Erythroblast (primary cell): ENCODE measurements at places on chromosomes 16 and 17.

GRCh38 chr16:20901068-20901435, 481 bp downstream of the LYRM1 start:
- DNase-seq: no peak

DNA sequence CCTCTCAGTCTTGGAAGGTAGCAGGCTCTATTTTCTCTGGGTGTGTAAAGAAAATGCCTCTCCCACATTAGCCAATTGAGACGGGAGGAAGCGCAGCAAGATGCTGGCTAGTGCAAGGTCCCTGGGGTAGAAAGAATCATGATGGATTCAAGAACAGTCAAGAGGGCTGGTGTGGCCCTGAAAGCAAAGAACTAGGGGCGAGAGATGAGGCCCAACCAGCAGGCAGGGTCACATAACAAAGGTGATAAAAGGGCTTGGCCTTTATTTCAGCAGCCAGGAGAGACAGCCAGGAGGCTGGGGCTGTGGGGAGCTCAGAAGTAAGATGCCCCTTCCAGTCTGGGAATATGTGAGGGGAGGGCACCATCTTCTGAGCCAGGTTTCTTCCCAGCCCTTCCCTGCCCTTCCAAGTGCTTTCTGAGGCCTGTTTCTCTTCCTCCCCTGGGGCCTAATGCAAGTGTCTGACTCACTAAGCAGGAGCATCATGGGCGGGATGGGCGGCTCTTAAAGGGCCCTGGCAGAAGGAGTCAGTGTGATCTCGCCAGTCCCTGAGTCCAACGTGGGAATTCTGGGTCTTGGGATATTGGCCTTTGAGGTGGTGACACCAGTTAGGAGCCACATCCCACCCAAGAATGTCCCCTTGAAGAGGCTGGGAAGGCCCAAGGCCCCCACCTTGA, 3.9 kb upstream of the NLRC5 start:
- no peak for DNase-seq

DNA sequence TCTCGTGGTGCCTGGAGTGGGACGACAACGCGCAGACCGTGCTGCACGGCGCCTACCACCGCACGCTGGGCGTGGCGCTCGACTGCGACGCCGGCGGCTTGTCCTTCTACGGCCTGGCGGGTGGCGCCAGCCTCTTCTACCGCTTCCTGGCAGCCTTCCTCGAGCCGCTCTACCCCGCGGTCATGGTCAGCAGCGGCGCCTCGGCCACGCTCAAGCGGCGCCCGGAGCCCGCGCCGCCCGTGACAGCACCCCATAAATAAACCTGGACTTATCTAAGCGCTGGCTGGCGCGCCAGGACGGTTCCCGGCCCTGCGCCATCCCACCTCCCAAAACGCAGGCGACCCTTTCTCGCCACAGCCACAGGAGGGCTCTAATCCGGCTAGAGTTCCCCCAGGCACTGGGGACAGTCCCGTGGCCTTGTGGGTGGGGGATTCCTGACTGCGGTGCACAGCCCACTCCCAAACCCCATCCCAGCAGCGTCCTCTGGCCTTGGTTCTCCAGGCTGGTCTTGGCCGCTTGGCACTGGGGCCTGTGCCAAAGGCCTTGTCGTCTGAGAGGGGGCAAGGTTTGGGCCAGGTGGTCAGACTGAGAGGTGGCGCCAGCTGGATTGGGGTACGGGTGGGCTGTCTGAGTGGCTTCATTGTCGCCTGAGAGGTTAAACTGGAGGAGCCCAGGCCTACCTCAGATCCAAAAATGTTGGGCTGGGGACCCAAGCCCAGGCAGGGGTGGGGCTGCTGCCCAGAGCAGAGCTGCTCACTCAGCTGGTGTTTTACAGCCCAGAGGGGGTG, 10.1 kb upstream of the SLC16A5 start:
- peak; percentile 72 for DNase-seq

- no peak for DNase-seq
These were observed 27.5 kb upstream of the ADCY7 start for GRCh38 chr16:50238868-50239301.

- DNase-seq: no peak
These were observed 9.8 kb upstream of the RABEP1 start for GRCh38 chr17:5272322-5272721.

DNA sequence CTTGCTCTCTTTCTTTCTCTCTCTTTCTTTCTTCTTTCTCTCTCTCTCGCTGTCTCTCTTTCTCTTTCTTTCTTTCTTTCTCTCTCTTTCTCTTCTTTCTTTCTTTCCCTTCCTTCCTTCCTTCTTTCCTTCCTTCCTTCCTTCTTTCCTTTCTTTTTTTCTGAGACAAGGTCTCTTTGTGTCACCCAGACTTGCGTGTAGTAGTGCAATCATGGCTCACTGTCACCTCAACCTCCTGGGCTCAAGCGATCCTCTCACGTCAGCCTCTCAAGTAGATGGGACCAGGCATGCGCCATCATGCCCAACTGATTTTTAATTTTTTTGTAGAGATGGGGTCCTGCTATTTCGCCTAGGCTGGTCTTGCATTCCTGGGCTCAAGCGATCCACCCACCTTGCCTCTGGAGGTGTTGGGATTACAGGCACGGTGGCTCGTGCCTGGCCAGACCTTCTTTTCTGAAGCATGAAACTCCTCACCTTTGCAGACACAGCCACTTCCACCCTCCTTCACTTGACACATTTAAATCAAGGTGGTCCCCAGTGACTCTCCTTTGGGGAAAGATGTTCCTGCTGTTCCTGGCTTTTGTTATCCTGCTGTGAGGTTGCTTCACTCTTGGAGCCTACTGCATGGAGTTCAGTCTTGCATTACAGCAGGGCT, 26.8 kb upstream of the NKD1 start:
- DNase-seq: no peak

DNA sequence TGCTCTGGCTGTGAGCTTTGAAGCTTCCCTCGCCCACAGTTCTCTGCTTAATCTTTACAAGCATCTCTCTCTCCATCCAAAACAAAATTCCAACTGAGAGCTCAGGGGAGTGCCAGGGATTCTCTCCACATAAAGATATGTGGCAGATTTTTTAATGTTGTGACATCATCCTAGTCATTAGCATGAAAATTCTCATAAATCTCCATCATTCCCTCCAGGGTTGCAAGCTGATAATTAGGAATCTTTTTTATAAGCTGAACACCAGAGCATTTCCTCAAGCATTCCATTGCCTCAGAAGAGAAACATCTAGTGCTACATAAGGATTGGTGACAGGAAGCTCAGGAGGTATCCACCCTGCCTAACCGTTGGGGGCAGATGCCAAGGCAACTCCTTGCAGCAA, 82.4 kb upstream of the DNAH9 start:
- DNase-seq: no peak

GRCh38 chr17:42708588-42708987, 26.3 kb downstream of the CNTNAP1 start:
- no peak for DNase-seq

DNA sequence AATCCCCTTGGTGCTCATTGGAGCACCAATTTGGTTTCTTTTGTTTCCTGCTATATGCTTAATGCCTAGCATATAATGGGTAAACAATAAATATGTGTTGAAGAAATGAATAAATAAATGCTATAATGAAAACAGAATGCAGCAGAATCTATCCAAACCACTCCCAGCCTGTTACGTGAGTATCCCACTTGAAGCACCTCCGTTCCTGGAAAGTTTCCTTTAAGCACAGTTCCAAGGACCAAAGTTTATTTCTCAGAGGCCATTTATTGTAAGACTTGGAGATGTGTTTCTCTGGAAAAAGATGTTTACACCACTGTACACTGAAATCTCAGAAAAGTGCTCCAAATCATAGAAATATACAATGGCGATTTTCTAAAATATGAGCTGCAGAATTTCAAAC, 187.0 kb downstream of the SOX9 start:
- DNase-seq: no peak

GRCh38 chr16:76732894-76733293, 455.7 kb downstream of the CNTNAP4 start:
- DNase-seq: no peak

GRCh38 chr17:45342306-45342705, 25.5 kb upstream of the MAP3K14 start:
- no peak for DNase-seq

DNA sequence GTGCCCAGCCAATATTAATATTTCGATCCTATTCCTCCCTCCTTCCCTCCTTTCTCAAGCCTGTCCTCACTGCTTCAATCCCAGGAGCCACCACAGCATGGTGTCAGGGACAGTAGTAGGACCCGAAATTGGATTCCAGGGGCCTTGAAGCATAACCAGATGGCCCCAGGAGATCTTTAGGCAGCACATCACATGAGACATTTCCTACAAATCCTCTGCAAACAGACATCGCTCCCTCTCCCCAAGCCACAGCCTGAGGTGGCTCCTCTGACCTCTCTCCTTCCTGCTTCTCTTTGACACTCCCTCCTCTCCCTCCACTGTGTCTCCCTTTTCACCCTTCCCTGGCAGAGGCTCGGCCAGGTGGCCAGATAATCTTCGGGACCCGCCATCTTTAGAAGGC, 76.6 kb downstream of the BMERB1 start:
- no peak for DNase-seq

- DNase-seq: peak; percentile 36
These were observed at the start of gene NTN1 for GRCh38 chr17:9021158-9021991. TSS of gene NTN1 (plus strand) at chr17:9021510. CDS start at chr17:9022374, 864 bp downstream.

GRCh38 chr16:9351841-9352434, 260.5 kb downstream of the HAPSTR1 start:
- DNase-seq: no peak

DNA sequence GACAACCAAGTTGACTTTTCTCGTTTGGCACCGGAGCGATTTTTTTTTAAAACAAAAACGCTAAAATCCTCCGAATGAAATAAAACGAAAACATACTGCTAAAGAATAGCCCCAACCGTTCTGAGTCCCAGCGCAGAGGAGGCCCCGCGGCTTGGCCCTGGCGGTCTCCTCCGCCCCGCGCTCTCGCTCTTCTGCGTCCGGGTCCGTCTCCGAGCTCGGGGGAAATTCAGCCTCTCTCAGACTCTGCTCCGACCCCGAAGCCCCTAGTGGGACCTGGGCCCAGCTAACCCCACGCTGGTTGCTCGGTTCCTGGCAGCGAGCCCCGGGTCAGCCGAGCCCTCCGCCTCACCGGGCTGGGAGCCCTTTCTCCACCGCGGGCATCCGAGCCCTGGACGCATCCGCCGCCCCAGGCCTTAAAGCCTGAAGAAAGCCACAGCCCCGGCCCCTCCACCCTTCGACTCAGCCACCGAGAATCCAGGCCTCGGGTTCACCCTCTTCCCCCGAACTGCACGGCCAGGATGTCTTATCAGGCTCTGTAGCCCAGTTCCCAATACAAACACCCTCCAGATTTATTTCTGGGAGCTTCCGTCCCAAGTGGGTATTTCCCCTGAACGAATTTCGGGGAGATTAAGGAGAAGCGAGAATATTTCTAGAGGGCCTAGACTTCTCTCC, 1.2 kb downstream of the TBX2 start:
- no peak for DNase-seq

DNA sequence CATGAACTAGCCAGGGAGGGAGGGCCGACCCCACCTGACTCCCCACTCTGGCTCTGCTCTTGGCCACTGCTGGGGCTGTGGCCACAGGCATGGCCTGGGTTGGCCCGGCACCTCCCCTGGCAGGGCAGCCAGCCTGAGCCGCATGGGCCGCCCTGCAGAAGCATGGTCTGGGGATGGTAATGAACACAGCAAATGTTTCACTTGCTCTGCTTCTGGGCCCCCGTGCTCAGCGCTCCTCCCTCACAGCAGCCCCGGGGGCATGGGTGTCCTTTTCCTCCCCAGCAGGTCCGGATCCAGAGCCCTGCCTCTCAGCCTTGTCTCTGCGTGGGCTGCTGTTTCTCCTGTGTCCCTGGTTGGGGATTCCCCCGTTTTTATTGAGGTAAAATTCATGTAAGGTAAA, 30.9 kb upstream of the KCNJ12 start:
- DNase-seq: no peak

GRCh38 chr17:4947411-4948165, 742 bp downstream of the PFN1 start:
- peak; percentile 85 for DNase-seq

DNA sequence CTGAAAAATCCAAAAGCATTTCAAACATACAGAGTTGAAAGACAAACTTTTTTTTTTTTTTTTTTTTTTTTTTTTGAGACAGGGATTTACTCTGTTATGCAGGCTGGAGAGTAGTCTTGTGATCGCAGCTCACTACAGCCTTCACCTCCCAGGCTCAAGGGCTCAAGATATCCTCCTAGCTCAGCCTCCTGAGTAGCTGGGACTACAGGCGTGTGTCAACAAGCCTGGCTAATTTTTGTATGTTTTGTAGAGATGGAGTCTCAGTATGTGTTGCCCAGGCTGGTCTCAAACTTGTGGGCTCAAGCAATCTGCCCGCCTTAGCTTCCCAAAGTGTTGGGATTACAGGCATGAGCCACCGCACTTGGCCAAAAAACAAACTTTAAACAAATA, 64.2 kb upstream of the KIFC3 start:
- no peak for DNase-seq

- no peak for DNase-seq
These were observed 176.1 kb downstream of the ABCC12 start for GRCh38 chr16:47979616-47980182.

- DNase-seq: no peak
These were observed 64.6 kb downstream of the ARHGAP44 start for GRCh38 chr17:12853921-12854320.

DNA sequence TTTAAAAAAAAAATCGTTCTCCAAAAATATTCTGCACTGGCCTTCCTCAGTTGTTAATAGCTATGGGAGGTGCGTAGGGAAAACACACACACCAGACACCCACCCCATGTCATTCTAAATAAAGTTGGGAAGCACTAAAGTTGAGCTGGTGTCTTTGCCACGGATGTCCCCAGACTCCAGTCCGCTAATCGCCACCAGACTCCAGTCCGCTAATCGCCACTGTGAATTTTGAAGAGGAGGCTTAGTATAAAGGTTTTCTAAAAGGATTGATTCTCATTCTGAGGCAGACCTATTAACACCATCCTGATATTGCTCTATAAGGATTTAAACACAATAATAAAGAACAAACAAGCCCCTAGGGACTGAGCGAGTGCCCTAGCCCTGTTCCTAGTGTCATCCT, 22.7 kb upstream of the CPSF4L start:
- no peak for DNase-seq

DNA sequence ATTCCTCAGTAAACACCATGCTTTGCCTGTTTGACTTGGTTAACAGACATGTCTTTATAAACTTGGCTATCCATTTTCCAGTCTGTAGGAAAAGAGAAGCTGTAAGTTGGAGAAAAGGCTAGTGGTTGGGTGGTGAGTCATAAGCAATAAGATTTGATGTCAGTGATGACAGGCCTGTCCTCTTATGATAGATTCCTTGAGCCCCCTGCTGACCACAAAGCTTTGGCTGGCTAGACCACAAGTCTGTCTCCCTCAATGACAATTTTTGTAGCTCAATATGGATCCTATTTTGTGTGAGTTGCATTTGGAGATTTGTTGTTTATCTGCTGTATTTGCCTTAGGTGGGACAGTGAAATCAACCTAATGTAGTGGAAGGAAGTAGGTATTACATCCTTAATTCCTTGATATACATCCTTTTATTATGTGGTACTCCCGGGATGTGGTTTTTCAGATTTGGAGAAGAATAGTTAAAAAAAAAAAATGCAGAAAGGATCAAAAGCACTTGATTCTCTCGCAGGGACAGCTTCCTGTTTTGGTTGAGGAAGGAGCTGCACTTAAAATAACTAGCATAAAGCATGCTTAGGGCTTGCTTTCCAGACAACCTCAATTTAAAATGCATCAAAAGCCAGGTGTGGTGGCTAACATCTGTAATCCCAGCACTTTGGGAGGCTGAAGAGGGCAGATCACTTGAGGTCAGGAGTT, 67.4 kb downstream of the SIAH1 start:
- DNase-seq: no peak

- DNase-seq: no peak
These were observed 253.6 kb upstream of the XYLT1 start for GRCh38 chr16:17724242-17724898.
